ENCODE measurements at places on chromosomes 7 and 10.

DNA sequence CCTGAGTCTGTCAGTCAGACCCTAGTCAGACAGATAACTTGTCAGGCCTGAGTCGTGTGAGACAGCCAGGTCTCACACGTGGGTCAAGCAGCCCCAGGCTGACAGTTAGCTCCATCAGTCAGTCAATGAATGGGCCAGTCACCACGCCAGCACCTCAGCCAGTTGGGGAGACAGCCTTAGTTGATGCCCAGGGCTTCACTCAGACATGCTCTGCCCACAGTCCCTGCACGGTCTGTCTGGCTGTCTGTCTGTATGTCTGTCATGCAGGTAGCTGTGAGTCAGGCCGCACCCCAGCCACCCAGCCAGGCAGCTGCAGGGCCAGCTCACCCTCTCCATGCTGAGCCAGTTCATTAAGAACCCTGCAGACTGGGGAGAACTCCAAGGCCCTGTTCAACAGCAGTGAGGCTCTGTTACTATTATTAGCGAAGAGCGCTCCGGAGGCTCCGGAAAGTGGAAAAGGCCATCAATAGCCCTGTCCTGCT lies 141.1 kb upstream of the PCBD1 start:
- no peak for DNase-seq

- no peak for DNase-seq
Observed at GRCh38 chr7:94060752-94061151, 56.6 kb upstream of the BET1 start.

- no peak for DNase-seq
Observed at GRCh38 chr10:113446739-113447138, 106.1 kb upstream of the HABP2 start.

DNA sequence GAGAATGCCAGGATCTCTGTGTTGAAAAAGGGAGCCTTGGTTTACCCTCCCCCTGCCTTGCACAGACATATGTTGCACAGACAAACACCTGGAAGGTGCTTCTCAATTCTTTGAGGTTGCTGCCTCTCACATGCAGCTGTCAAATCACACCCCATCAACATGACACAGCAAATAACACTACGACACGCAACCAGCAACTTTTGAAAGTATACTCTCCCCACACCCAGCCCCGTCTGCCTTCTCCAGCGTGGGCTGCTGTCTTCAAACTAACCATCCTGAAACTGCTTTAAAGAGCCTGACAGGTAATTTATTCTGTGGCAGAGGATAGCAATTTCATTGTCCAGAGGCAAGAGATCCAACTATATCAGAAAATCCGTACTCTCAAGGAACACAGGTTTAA lies 136.1 kb downstream of the PLXNA4 start:
- no peak for DNase-seq

DNA sequence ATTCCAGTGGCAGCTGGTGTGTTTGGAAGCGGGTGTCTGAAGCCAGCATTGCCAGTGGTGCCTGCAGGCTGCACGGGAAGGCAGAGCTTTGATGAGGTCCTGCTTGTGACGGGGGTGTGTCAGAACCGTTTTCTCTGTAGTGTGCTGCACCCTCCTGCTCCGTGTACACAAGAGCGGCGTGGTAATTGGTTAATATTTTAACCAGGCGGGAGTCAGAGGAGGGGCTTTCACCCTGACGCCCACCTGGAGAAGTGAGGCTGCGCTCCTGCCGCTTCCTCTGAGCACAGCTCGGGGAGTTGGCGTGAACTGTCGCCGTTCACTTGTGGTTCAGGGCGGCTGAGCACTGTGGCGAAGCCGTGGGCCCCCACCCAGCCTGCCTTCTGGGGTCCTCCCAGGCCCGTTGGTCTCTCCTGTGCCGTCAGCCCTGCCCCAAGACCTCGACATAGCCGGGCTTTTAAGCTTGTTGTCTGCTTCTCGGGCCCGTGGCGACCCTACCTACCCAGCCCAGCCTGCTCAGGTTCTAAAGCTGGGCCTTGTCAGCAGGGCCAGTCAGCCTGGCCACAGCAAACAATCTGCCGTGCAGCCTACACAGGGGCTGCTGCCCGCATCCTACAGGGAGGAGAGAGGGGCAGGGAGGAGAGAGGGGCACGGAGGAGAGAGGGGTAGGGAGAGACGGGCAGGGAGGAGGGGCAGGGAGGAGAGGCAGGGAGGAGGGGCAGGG lies 11.6 kb downstream of the NKX6-2 start:
- no peak for DNase-seq

DNA sequence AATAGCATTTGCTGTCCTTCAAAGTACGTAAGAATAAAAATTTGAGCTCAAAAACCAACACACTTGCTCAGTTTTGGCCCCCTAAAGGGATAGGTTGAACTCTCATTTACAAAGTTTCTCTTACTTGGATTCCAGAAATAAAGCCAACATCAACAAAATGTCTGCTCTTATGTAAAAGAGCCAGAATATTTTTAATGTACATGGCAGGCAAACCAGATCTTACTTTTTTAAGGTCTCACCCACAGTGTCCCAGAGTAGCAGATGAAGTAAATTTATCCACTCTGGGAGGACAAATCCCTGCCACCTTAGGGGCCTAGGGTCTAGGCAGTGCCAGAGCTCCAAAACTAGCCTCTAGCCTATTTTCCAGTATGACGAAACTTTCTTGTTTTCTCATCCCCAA lies 159.6 kb downstream of the SKAP2 start:
- DNase-seq, result no peak

DNA sequence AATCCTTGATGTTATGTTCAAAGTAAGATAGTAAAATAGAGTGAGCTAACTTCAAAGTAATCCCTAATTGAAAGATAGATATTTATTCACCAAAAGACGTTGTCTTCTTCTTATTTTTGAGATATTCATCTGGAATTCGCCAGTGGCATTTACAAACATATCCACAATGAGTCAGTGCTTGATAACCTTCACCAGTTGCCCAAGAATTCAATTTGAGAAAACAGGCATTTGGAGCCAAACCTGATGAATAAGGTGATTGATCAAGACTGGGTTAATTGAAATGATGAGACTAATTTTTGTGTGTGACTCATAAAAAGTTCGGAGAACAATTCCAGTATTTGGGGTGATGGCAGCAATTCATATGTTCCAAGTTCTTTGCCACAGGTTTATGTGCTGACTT lies 344.0 kb downstream of the ARL4A start:
- no peak for DNase-seq

- no peak for DNase-seq
Observed at GRCh38 chr7:132290021-132290420, 286.2 kb downstream of the PLXNA4 start.

- no peak for DNase-seq
Observed at GRCh38 chr7:16089801-16090200, 331.5 kb downstream of the CRPPA start.

DNA sequence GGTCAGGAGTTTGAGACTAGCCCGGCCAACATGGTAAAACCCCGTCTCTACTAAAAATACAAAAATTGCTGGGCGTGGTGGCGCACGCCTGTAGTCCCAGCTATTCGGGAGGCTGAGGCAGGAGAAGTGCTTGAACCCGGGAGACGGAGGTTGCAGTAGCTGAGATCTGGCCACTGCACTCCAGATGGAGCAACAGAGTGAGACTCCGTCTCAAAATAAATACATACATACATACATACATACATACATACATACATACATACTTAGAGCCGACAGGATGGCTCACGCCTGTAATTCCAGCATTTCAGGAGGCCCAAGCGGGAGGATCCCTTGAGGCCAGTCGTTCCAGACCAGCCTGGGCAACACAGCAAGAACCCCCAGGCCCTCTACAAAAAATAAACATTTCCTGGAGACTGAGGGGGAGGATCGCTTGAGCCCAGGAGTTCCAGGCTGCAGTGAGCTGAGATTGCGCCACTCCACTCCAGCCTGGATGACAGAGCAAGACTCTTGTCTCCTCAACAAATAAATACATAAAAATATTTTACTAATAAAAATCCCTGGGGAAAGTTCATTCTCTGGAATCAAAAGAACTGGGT lies 90.9 kb upstream of the TNRC18 start:
- DNase-seq, result no peak

GRCh38 chr7:75532639-75533038 lies 40.5 kb downstream of the SPDYE5 start:
- DNase-seq, result no peak

GRCh38 chr7:20064974-20065862 lies 152.0 kb downstream of the MACC1 start:
- DNase-seq, result peak; percentile 17

DNA sequence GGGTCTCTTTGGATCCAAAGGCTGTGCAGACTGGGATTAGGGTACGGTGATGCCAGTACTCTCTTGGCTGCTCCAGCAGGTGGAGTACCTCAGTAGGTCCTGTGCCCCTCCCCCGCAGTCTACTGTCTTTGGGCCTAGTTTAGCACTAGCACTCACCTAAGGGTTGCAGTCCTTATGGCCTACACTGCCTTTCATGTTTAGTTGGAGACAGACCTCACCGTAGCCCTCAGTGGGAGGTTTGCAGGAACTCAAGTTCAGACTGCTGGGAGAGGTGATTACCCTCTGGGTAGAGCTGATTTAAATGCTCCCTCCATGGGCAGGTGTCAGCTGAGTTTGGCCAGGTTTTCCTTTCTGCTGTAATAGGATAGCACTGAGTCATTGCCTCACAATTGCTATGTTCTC lies 210.8 kb upstream of the TMEM196 start:
- DNase-seq, result peak; percentile 9

GRCh38 chr10:77845451-77845850 lies 81.1 kb downstream of the DLG5 start:
- no peak for DNase-seq

DNA sequence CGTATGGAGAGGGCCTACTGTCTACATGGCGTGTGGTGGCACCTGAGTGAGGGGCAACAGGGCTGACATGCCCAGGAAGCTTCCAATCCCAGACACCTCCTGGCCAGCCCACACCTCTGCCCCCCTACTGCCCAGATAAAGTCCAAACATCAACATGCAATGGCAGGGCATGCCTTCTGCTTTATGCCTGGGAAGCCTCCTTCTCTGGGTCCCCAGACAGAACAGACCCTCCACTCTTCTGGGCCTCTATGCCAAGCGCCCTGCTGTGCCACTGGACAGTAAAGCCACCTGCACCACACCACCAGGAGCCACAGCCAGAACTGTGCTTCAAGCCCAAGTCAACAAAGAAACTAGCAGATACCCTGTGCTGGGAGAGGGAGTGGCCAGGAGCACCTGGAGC lies 12.5 kb downstream of the TMEM72 start:
- DNase-seq, result no peak

DNA sequence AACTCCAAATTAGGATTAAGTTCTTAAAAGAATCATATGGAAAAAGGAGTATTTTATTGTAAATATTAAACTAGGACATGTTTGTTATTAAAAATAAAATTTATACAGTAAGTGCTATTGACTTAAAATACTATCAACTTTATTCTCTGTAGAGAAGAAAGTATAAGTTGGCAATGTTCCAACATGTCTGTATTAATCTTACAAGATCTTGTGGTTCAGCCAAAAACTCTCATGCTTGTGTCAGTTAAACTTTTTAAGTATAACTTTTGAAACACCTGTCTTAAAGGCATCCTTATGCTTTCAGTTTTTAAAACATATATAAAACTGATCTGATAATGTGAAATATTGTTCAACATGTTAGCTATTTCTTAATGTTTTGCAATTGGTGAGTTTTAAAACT lies 160.7 kb downstream of the ZEB1 start:
- DNase-seq, result peak; percentile 81

- DNase-seq, result no peak
Observed at GRCh38 chr7:84368122-84368521, 173.5 kb upstream of the SEMA3A start.

GRCh38 chr10:50794490-50794889 lies 54.8 kb downstream of the ASAH2B start:
- no peak for DNase-seq

DNA sequence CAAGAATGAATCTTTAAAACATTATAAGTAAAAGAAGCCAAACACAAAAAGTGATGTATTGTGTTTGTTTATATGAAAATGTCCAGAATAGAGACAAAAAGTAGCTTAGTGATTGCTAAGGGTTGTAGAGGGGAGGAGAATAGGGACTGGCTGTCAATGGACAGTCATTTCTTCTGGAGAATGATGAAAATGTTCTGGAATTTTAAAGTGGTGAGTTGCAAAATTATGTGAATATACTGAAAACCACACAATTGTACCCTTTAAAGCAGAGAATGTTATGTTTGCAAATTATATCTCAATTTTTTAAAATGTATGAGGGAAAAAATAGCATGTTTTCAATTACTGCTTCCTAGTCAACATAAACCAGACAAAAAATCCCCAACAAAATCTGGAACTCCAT lies 174.2 kb downstream of the KMT2E start:
- DNase-seq, result no peak

DNA sequence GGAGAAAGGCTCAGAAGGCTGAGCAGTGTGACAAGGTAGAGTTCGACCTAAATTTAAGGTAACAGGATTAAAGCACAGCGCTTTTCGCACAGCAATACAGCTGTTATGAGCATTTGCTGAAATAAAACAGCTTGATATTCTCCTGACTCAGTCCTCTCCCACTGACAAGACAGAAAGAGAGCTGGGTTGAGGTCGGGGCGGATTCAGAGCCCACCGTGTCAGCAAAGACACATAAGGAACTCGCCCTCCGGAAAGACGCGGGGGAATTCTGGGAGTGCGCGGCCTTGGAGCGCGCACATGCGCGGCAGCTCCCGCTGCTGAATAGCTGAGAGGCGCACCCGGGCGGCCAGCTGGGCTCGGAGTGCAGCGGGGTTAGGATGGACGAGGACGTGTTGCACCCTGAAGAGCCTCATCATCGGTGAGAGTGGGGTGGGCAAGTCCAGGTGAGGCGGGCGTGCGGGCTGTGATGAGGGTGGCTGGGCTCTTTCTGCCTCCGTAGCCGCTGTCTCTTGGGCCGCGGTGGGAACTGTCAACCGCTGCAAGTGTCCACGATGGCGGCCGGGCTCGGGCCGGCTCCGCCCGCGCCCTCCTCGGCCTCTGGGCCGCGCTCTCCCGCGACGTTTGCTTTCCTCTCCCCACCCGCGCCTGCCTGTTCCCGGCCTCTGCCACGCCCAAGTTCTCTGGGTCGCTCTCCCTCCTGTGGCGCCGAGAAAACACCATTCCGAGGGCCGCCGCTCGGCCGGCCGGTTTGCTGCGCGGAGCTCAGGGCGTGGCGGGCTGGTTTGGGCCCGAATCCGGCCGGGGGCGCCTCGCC lies 120.6 kb downstream of the LYZL1 start:
- peak; percentile 77 for DNase-seq

DNA sequence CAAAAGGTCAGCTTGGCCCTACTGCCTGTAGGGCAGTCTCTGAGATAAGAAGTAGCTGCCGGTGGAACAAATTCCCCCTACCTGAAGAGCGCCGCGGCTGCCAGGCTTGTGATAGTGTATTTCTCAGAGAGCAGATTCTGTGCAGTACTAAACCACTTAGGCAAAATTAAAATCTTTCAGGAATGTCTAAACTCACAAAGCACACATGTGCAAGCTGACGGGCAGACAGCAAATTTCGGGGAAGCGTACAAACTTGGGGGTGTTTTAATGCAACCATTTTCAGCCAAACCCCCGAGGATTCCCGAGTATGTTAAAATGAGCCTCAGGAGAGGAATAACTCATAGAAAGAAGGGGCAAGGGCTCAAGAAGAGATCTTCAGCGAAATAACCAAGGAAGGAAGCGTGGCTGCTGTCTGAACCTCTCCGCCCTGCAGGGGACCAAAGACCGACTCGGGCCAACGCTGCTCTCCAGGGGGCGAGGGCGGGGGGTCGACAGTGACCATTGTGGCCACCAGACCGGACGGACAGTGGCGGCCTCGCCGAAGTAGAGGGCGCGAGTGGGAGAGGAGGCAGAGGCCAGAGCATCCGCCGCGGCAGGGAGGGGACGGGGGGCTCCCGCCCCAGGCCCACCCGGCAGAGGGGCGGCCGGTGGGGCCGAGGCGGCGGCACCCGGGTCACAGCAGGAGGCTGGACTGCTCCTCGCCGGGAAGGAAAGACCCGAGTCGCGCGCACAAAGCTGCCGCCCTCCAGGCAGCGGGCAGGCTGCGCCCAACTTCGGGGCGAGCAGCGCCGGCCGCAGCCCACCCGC lies 819 bp downstream of the HYCC1 start:
- peak; percentile 65 for DNase-seq
